ENCODE measurements at places on chromosomes 12 and 14.

DNA sequence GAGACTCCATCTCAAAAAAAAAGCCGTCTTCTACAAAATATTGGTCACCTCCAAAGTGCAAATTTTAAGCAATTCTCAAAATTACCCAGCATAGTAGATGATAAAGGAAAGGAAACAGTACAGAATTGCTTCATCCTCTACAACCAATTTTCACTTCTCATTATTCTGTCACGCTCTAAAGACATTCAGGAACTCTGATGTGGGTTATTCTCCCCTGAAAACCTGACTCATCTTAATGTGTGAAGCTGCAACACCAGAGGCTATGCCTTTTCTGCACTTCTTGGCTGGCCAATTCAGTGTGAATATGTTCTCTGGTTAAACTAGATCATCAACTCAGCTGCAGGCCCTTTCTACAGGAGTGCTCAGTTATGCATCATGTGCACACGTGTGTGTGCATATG is 11.0 kb downstream of the PTGER2 start:
- peak; percentile 6 for DNase-seq

DNA sequence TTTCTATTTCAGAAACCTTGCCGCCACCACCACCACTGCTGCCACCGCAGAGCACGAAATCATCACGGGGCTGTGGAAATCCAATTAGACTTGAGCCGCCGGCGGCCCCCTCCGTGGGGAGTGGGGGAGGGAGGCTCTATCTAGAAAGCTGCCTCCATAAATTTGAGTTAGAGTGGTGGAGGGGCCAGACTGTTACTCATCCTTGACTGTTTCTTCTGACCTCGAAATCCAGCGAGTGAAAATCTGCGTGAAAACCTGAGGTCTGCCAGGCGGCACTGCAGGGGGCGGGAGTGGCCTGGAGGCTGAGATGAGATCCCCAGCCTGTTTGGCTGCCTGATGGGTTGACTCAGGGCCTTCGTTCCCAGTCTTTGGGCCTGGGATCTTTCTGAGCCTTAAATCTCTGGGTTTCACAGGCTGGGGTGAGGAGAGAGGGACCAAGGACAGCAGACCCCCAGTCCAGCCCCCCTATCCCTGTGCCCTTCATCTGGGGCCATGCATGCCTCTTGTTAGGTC is 29.9 kb downstream of the TSPAN9 start:
- no peak for DNase-seq

GRCh38 chr12:104752881-104753280 is 205.2 kb downstream of the SLC41A2 start:
- DNase-seq, result no peak

GRCh38 chr14:50599700-50600444 is 39.9 kb downstream of the ATL1 start:
- DNase-seq, result peak; percentile 29

GRCh38 chr12:83473408-83474095 is 786.8 kb downstream of the TMTC2 start:
- no peak for DNase-seq

DNA sequence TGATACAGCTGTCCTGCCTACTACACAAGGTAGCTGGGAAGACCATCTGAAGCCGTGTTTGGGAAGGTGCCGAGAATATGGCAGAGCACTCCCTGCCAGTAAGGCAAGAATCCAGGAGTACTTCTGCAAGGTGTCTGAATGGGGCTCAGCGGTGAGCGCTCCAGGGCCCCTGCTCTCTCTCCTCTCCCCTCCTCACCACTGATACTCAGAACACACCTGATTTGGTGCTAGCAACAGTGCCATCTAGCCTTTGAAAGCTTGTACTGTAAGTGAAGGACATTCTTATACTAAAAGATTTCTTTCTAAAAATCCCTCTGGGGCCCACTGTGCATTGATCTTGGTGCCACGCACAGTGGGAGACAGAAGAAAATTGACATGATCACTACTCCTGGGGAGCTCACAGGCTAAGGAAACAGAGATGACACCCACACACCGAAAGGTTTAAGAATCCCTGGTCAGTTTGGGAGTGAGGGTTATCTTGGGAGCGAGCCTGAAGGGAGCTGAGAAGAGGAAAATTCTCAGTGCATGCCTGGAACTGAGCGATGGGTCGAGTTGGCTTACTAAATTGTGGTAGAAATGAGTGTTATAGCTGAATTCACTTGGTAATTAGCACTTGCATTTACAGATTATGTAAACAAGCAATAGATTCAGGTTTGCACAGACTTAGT is 216.9 kb downstream of the NTF3 start:
- peak; percentile 90 for DNase-seq

DNA sequence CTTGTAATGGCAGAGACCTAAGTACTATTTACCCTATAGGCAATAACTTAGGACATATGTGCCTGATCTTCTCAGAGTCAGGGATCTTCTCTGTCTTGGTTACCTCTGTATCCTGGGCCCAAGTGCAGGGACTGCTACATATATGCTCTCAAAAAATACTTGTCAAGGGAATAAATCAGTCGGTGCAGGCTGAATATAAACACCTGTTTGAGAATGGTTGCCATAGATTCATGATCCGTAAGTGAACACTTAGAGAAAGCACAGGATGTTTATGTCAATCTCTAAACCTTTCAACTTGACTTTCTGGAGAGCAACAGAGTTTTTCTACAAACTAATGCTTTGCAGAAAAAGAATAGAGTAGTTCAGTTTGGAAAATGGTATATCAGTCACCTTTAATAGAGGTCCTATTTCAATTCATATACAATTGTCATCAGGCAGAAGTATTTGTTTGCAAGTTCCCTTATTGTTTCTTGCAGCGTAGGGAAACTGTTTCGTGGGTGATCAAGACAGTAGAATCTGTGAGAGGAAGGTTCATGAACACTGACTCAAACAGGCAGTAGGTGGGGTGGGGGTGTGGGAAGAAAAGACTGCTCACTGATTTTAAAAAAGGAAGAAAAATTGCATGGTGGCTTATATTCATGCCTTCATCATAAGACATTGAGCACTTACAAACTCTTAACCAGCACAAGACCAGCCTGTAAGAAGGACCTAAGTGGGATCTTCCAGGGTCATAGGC is 6.0 kb upstream of the UBE2N start:
- no peak for DNase-seq

DNA sequence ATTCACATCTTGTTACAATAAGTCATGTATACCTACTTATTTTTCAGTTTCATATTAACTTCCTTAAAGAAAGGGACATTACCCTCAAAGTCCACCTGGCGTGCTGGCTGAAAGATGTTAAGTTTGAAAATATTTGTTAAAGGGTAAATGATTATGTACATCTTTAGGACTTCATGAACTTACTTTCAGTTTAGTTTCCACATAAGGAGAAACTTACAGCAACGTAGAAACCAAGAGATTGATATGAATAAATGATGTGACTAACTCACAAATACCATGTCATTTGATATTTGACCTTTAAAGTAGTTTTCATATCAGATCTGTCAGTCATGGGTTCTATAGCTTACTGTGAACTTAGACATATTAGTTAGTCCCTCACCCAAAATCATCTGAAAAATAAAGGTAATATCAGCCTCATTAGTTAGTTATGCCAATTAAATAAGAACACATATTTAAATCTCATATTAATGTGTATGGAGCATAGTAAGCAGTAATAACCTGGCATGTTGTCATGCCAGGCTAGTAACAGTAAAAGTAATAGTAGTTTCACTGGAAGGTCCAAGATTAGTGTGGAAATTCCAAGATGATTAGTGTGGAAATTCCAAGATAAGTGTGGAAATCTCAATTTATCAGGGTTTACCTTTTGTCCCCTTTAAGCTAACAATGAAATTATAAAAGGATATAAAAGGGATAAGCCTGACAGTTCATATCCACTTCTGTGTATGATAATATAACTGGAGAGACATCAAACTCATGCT is 1.9 kb upstream of the CLEC2D start:
- no peak for DNase-seq

DNA sequence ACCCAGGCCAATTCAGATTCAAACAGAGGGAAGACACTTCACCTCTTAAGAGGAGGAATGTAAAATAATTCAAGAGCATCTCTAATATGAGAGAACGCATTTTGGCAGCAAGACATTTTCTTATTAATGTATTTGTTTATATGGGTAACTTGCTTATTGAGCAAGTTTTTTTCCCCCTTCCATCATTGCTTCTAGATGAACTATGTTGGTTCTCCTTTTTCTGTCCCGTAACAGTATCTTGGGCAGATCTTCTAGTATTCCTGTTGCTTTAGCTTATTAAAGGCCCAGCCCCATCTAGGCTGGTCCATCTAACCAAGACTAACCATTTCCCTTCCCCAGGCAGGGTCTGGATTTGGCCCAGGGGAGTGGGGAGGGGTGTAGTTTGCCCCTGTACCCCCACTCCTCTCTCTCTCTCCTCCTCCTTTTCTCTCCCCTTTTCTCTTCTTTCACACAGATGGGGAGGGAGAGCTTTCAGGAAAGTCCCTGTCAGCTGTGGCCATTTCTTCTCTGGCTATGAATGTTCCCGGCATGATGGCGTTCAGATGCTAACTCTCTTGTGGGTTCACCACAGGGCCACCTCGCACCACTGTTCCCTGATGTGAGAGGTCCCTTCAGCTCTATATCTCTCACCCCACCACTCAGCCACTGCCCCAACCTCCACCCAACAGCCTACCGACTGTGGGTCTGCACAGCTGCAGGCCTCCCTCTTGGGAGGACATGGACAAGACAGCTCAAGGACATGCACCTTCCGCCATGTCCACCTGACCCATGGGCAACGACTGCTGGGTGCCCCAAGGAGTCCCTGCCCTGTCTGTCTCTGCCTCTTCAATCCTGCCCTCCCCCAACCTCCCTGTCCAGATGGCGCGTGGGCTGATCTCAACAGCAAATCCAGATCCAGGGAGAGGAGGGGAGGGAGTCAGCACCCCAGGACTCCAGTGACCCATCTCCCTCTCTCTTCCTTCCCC is 15.8 kb upstream of the RPS6KL1 start:
- DNase-seq, result no peak

- DNase-seq, result no peak
Measured at GRCh38 chr12:31466768-31467167, 124.2 kb downstream of the DENND5B start.

GRCh38 chr14:55188686-55189295 is 2.6 kb downstream of the DLGAP5 start:
- DNase-seq, result no peak

- no peak for DNase-seq
Measured at GRCh38 chr12:99879439-99879838, 105.3 kb downstream of the ANKS1B start.

DNA sequence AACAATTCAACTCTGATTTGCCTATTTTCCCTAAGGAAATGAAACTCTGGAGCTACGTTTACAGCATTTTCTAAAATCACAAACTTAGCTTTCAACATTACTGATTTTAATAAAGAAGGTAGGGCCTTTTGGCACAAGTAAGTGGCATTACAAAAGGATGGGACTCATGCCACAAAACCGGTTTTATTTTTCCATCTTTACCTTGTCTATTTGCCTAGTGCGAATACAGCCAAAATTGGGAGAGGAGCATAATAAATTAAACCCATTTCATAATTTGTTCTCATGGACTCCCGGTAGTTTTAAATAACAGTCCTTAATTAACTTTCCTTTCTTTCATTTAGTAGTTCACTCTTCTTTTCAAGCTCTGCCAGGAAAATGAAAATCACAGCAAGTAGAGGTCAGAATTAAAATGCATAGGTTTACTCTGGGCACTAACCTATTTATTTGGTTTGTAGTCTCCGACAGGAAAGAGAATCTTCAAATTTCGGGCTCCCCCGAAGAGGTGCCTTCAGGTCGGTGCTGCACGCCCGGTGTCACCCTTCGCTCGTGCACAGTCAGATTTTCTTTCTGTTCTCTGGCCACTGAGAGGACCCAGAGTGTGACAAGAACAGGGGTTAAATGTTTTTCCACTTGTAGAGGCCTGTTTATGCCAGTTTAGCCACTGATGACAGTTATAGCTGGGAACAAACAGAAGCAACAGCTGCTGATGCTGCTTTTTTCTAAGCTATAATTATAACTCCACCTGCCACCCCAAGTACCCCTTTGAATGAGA is at the start of gene BEST3:
Gene BEST3 (minus strand): TSS at position 535 of the 772 bp plus-strand sequence. CDS start 1,505 bp downstream, outside the sequence.
- no peak for DNase-seq

DNA sequence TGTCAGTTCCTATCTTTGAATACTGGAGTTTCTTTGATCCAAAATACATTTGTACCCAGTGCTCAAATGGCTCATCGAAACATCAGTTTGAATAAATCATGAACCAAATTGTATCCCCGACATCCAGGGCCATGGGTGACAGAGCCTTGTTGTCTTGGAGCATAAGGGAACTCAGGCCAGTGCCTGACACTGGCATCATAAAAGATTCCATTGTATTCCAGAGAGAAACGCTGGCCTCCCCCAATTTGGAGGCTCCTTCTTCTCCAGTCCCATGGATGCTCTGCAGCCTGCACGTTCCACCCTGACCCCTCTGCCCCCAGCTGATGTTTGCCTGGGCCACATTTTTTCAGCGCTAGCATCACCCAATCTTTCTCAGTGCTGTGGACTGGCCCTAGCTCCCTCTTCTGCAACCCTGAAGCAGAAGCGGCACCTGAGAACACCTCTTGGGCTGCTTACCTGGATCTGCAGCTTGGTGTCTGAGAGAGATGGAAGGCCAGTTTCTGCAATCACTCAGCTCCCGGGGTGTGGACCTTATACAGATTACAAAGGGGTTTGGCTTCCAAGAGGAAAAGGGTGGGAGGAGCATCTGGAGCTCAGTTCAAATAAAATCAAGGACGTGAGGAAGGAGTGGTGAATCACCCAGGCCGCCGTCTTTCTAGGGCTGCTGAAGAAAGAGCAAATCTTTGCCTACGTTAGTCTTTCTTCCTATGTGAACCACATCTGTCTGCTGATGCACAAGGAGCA is at the start of gene RNASE1:
Gene RNASE1 (minus strand): TSS at position 504 of the 744 bp plus-strand sequence. CDS start 776 bp downstream, outside the sequence.
- DNase-seq, result no peak

- DNase-seq, result no peak
Measured at GRCh38 chr12:48969833-48970701, 1.5 kb downstream of the WNT10B start.

GRCh38 chr12:30878024-30878423 is 48.5 kb upstream of the TSPAN11 start:
- DNase-seq, result no peak

DNA sequence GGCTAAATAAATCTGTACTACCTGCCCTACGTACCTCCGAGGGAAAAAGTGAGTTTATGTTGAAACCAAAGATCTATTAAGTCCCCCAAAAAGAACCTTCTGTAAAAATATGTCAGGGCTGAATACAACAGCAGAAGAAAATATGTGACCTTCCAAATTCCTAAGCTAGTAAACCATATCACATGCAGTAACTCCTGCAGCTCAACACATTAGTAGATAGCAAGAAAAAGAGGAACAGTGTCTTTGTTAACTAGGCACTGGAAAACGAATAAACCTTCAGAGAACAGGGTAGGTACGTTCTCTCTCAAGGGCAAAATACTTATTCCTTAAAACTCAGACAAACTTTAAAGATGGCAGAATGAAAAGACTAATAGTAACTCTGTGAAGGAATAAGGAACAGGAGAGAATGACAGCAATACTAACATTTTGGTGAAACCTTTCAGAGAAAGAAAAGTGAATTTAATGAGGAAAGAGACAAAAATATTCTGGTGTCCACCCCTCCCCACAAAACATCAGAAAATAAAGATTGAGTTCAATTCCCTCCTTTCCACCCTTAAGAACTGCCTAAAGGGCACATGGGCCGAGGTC is 18.0 kb downstream of the CBX5 start:
- no peak for DNase-seq

- DNase-seq, result no peak
Measured at GRCh38 chr14:54593860-54594259, 26.9 kb downstream of the SAMD4A start.

GRCh38 chr12:93115646-93116045 is 186.6 kb upstream of the EEA1 start:
- no peak for DNase-seq

Measured in spinal cord (tissue), 10 donors.